ENCODE measurements at places on chromosomes 6 and 20.
A peak's percentile ranks its signal among the peaks of the same experiment; 100 is the strongest.

- DNase-seq, result no peak
These were observed 19.5 kb downstream of the PERP start for GRCh38 chr6:138087593-138088325.

DNA sequence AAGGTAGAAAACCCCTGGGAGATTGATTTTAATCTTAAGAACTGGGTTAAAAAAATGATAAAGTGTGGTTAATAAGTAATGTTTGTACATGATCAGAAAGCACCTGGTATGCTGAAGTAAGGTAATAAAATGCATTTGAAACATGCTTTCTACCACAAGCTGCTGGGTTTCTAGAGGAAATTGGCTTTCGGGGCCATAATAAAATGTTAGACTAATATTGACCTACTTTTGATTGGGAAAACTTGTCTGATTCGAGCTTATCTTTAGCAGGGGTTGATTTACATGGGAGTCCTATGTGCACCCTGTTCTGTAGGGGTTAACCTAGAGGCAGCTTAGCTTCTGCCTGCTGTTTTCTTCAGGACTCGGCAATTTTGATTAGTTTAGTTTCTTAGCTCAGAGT lies 50.5 kb downstream of the CRYBG1 start:
- no peak for DNase-seq

DNA sequence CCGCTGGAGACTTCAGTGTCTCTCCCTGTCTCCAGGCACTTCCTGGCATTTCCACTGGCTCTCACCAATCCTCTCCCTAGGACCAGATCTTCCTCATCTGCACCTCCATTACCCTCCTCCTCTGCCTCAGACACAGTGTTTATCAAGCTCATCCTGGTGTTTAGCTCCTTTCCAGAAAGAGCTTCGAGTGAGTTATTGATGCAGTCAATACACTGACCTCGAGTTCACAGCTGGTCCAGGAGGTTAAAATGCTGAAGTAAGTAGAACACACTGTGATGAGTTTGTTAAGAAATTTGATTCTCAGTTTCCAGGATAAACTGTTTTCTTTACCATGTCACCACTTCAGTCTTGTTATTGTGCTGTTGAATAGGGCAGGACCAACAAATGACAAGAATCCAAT lies 42.1 kb upstream of the ARMC2 start:
- no peak for DNase-seq

GRCh38 chr6:25314509-25315175 lies 35.5 kb downstream of the CARMIL1 start:
- no peak for DNase-seq

DNA sequence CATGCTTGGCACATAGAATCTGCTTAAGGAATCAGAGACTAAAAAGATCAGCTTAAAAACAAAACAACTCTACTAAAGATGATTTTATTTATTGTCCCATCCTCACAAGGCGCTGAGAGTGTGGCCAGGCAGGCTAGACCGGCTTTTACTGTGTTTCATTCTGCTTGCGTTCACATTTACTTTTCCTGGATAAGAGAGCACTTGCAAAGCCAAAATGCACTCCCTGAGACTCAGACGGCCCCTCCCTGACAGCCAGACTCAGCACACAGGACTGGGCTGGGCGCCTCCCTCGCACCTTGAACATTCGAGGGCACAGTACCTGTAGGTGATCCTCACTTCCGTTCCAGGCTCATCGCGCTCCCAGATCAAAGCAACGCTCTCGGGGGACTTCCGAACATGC lies 10.2 kb downstream of the ACSS1 start:
- DNase-seq, result no peak

GRCh38 chr6:117509021-117509420 lies 26.5 kb downstream of the DCBLD1 start:
- DNase-seq, result no peak

DNA sequence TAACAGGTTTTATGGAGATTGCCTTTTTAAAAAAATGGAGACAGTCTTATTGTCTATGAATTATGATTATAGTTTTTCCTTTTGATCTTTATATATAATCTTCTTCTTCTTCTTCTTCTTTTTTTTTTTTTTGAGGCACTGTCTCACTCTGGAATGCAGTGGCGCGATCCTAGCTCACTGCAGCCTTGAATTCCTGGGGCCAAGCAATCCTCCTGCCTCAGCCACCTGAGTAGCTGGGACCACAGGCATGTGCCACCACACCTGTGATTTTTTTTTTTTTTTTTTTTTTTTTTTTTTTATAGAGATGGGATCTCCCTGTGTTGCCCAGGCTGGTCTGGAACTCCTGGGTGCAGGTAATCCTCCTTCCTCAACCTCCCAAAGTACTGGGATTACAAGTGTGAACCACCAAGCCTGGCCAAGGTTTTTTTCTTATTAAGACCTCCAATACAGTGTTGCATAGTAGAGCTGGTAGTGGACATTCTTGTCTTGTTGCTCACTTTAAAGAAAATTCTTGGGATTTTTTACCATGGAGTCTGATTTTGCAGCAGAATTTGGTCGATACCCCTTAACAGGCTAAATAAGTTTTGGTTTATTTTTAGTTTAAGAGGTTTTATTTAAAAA lies 46.5 kb downstream of the STK4 start:
- DNase-seq, result no peak

- no peak for DNase-seq
These were observed 123.6 kb upstream of the SHLD1 start for GRCh38 chr20:5626603-5627002.

DNA sequence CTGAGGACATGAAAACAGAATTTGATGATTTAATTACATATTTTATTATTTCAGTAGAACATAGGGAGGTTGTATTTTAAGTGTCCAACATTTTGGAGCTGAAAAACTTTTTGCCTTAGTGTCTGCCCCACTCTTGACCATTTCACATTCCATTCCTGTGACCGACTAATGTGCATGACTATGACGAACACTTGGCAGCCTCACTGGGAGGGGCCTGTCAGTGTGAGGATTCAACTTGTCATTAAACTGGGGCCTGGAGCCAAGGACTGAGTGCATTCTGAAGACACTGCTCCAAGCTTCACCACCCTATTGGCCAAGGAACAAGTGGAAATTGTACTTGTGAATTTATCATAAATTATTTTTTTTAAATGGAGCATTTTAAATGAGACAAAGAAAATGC lies 661.3 kb downstream of the BCKDHB start:
- DNase-seq, result no peak

GRCh38 chr6:85405853-85406198 lies 44.1 kb upstream of the NT5E start:
- no peak for DNase-seq

- DNase-seq, result no peak
These were observed 25.5 kb upstream of the RAB23 start for GRCh38 chr6:57247603-57248002.

GRCh38 chr20:50418890-50419642 lies 91.1 kb upstream of the PTPN1 start:
- DNase-seq, result no peak

DNA sequence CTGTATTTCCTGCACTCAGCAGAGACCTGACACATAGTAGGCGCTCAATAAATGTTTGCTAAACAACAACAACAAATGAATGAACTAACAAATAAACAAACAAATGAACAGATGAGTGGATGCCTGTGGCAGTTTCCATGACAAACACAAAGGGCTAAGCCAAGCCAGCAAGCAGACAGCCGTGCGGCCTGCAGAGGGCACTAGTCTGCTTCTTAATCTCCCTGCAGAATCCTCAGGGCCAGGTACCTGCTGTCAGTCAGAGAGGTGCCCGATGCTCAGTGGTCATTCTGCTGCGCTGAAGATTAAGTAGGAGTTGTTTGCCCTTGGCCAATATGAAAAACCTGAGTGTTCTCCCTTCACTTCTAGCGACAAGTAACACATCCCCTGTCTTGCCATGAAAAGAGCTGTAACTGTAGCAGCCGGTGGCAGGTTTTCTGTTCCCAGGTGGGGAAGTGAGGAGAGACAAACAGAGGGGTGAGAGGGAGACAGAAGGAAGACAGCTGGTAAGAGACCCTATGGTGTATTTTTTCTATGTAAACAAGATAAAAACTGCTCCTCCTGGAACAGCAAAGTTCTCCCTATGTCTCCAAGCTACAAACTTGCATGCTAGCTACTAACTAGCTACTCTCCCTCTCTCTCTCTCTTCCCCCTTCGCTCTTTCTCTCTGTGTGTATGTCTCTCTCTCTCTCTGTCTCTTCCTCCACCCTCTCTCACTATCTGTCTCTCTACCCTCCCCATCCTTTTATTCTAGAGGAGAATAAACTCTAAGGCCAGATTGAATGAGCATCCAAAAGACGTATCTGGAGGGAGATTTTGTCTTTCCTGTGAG lies at the start of gene MC3R:
Gene MC3R (plus strand): TSS at position 779 of the 829 bp plus-strand sequence. CDS start 112 bp downstream, outside the sequence.
- peak; percentile 4 for DNase-seq

- peak; percentile 69 for DNase-seq
These were observed 549.4 kb upstream of the SYNCRIP start for GRCh38 chr6:86192123-86192522.

DNA sequence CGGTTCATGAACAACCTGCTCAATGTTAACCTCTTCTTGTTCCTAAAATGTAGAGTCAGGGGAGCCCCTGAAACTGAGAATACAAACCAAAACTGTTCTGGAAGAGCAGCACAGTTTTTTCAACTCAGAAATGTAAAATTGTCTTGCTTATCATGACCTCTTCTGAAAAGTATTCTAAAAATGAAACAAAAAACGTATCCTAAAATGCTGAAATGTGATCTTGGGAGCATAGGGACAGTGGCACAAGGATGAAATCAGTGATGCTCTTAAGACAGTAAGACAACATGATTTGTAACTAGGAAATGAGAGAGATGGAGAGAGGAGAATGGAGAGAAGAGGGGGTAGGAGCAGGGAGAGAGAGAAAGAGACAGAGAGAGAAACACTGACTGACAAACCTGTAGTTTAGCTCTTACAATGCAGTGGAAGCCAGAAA lies 27.5 kb downstream of the NCOA7 start:
- DNase-seq, result no peak

DNA sequence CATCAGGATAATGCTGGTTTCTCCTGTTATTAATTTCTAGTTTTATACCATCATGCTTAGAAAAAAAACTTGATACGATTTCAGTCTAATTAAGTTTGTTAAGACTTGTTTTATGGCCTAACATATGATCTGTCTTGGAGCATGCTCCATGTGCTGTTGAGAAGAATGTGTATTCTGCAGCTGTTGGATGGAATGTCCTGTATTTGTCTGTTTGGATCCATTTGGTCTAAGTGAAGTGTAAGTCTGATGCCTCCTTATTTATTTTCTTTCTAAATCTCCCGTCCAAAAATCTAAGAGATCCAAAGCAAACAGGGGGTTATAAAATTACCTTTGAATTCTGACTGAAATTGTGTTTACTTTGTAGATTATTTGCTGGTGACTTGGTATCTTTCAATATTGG lies 30.0 kb upstream of the PRND start:
- no peak for DNase-seq

DNA sequence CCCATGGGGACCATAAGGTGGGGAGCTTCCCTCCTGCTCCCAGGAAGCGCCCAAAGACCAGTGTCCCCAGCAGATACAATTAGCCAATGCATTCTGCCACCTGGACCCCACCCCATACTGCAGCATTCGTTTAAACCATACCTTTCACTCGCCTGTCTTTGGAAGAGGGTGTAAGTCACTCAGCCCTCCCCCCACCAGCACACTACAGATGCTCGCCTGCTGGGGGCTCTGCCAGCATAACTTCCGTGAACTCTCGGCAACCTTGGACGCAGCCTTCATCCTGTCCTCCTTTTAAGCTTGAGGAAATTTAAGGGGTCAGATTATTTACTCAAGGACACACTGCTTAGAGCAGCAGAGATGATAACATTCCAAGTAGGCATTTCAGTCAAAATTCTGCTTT lies 94.4 kb upstream of the NAA20 start:
- no peak for DNase-seq

DNA sequence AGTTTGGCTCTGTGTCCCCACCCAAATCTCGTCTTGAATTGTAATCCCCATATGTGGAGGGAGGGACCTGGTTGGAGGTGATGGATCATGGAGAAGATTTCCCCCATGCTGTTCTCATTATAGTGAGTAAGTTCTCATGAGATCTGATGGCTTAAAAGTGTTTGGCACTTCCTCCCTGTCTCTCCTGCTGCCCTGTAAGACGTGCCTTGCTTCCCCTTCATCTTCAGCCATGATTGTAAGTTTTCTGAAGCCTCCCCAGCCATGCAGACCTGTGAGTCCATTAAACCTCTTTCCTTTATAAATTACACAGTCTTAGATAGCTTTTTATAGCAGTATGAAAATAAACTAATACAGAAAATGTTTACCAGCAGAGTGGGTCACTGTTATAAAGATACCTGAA lies 577.6 kb downstream of the UTRN start:
- DNase-seq, result no peak

DNA sequence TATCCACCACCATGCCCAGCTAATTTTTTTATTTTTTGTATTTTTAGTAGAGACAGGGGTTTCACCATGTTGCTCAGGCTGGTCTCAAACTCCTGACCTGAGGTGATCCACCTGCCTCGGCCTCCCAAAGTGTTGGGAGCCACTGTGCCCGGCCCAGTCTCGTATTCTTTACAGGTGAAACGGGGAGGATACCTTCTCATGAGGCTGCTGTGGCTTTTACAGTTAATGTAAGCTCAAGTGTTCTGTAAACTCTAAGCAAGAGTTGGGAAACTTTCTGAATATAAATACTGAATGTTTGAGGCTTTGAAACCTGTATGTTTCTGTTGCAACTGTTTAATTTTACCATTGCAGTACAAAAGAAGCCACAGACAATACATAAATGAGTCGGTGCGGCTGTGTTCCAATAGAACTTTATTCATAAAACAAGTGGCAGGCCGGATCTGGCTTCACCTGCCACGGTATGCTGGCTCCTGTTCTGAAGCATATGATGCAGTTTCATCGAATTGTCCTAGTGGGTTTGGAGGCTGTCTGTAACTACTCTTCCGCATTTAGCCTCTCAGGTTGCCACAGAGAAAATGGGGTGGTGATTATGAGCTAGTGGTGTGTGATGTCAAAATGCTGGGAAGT lies 192.5 kb upstream of the ZFP64 start:
- no peak for DNase-seq

- DNase-seq, result no peak
These were observed 37.4 kb upstream of the SYNDIG1 start for GRCh38 chr20:24432046-24432442.

All from NCI-H2171 (cell line).